ENCODE measurements at places on chromosomes 3 and 15.

GRCh38 chr3:143567823-143568222 is 280.4 kb downstream of the SLC9A9 start:
- no peak for DNase-seq

- no peak for DNase-seq
These were observed 67.0 kb upstream of the SAMMSON start for GRCh38 chr3:69932501-69932900.

DNA sequence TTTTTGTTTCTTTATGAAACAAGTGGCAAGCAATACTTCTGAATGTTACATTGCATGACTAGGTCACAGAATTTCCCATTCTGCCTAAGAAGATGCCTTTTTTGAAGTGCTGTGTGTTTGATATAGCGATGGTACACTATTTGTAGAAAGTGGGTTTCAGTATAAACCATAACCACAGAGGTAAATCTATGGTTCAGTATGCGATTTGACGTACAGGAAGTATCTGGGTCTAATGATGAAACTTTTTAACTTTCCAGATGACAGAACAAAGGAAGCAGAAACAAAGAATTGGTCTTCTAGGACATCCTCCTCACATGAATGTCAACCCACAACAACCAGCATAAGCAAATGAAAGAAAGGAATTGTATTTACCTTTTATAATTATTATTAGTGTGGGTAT is 133.4 kb upstream of the BHLHE40 start:
- DNase-seq = no peak

DNA sequence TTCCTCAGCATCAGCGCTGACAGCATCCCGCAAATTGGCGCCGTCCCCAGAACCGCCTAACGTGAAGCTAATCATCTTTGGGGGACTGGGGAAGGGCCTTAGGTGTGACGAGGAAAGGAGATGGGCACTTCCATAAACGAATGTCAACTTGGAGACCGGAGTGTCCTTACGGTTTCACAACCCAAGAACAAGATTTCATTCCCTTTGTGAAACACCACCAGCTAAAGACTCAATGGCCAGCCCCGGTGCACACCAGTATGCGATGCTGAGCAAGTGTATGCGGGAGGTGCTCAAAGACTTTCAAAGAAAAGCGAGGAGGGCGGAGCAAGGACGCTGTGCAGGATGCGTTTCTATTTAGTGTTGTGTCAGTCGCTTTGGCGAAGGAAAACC is 759 bp upstream of the TTBK2 start:
- DNase-seq = no peak

GRCh38 chr3:57160765-57161538 is 4.2 kb downstream of the IL17RD start:
- no peak for DNase-seq

GRCh38 chr3:197302696-197303341 is 4.4 kb upstream of the DLG1 start:
- no peak for DNase-seq

DNA sequence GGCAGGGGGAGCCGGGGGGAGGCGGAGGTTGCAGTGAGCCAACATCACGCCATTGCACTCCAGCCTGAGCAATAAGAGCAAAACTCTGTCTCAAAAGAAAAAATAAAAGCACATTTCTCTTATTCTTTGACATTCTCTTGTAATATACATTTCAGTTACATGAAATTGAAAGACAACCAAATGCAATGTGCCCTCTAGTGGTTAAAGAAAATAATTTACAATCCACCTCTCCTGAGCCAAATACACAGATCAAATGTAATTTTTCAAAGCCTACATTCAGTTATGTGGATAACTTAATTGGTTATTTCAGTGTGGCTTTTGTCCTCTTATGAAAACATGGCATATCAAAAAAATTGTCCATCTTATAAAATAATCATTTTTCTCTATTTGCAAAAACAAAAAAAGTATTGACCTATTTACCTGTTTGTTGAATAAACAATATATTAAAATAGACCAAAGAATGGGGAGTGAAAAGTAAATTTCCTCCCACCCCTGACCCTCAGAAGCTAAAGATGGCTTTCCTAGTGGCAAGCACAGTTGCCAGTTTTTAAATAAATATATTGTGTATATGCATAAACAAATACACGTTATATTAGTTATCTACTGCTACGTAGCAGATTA is 14.2 kb upstream of the U2SURP start:
- no peak for DNase-seq

DNA sequence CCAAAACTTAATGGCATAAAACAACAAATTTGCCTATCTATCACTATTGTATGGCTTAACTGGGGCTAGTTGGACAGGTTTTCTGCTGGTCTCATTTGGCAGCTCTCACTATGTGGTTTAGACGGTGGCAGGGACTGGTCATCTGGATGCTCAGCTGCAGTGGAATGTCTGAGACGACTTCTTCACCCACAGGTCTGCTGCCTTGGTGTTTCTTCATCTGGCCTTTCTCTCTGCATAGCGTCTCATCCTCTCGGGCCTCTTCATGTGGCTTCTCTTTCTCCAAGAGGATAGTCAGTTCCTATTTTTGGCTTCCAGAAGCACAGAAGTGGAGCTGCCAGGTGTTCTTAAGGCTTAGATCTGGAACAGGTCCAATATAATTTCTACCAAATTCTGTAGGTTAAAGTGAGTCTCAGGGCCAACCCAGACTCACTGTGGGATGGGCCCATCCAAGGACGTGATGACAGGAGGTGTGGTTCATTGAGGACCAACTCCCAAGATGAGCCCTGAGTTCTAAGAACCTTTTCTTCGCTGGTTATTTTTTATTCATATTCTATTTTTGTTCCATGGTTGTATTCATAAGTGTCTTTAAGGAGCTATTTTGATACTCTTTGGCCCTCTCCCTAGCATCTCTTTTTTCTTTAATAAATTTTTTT is 18.6 kb downstream of the UBE2Q2 start:
- no peak for DNase-seq

DNA sequence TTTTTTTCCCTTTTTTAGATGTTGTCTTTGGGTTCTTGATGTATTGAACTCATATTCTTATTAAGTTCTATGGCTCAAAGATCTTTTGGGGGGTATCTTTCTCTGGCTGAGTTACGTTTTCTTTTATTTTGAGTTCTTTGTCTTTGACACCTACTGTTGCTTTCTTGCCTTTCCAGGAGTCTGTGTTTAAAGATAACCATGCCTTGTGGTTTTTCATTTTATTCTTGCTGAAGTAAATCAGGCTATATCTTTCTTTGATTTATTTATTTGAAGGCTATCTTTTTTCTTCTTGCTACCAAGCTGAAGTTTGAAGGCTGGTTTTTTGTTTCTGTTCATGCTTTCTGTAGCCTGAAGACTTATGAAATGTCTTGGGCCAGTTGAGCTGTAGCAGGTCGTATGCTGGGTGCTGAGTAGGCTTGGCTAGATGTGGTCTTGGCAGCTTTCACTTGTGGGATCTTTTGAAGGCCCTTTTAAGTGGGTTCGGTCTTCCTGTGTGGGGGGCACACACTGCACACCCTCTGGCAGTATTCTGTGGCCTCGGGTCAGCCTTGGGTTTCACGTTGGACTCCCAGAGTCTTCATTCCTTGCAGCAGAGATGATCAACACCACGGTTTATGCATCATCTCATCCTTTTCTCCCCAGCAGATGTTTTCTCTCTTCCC is 17.5 kb downstream of the SLCO3A1 start:
- no peak for DNase-seq

DNA sequence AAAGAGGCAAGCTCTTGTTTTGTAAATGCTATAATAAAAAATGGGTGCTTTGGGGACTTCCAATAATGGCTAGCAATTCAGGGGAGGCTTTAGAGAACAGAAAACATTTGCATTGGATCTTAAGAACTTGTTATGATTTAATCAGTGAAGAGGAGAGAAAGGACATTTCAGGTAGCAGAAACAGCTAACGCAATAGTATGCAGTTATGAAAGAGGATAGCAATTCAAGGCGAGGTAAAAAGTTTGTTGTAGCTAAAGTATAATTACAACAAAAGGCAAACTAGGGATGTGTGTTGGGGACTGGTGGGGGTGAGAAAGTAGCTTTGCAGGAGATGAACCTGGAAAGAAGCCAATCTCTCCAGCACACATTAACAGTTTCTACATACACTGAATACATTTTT is 558.7 kb upstream of the SEMA6D start:
- DNase-seq = no peak

GRCh38 chr3:31765871-31766270 is 215.2 kb downstream of the OSBPL10 start:
- no peak for DNase-seq

DNA sequence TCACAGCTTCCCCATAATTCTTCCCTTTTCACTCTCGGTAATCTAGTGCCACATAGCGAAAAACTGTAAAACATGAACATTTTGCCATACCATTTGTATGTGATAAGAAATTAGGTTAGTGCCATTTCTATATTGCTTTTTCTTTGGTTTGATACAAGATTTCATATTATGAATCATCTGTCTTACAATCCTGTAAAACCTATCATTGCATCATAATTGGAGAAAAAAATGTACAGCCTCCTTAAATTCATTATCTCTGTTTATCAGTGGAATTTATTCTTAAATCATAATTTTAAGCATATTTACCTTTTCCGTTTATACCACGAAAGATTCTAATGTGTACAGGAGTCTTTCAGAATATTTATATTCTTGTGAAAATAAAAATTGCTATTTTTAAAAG is 23.8 kb downstream of the SEC62 start:
- no peak for DNase-seq

- DNase-seq = no peak
These were observed 111.7 kb downstream of the NUP210 start for GRCh38 chr3:13308380-13308801.

DNA sequence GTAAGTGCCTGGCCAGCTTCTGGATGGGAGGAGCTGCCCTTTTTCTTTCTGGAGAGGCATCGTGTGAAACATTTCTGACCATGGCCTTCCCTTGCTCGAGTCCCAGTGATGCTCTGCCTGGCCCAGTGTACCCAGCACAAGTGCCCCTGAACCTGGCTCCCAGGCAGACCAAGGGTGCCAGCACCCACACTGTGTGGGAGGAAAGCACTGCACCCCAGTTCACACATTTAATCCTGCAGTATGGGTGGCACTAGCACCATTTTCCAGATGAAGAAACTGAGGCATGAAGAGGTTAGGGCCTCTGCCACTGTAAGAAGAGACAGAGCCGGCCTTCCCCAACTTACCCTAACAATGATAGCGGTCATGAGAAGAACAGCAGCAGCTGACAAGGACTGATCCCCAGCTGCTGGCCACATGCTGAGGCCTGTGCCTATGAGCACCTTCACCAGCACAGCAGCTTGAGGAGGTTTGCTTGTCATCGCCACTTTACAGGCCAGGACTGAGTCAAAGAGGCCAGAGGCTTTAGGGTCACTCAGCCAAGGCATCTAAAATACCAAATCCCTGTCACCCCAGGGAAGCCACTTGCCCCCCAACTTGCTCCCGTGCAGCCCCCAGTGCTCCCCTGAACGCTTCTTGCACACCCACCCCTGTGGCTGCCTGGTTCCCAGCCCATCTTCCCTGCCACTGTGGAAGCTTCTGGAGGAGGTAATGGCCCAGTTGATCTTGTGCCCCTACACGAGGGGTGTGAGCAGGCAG is 15.0 kb downstream of the PRR23E start:
- DNase-seq = no peak

DNA sequence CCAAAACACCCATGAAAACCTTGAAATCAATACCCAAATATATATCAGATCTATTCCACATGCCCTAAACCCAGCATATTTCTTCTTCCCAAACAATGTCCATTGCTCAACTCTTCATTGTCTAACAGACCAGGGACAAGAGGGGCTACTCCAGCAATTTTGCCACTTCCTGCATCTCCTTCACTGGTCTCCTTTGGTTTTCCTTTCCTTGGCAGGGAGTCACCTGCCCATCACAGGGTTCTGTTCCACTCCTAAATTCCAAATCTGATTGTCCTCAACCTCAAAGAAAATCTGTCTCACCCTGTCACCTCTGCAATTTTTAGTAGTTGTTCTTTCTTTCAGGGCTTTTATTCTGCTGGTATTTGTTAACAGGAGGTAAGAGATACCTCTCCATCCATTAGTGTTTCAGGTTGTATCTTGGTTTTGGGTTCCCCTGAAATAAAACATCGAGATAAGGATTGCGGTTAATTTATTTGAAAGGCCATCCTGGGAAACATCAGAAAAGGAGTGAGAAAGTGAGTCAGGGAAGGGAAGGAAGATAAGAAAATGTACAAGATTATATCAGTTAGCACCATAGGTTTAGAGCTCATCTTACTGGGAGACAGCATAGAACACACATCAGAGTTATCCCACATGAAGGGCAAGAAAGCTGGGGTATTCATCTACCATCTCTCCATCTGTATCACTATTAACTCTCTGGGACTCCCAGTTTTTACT is 13.6 kb downstream of the ZBED2 start:
- DNase-seq = no peak

- no peak for DNase-seq
These were observed 318.9 kb upstream of the DPPA4 start for GRCh38 chr3:109656225-109656624.

DNA sequence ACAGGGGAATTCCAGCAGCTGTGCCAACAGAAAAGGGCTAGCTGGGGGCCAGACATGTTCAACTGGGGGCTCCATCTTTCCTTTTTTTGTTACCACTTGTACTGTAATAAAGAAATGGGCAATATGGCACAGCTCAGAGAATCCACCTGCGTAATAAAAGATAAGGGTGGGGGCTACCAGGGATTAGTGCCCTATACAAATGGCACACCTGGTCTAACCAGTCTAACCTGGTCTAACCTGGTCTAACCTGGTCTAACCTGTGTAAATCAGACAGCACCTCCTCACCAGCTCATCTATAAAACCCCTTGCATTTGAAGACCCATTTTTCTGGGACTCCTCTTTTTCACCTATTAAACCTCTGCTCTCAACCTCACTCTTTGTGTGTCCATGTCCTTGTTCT is 26.2 kb upstream of the CLDN16 start:
- no peak for DNase-seq

DNA sequence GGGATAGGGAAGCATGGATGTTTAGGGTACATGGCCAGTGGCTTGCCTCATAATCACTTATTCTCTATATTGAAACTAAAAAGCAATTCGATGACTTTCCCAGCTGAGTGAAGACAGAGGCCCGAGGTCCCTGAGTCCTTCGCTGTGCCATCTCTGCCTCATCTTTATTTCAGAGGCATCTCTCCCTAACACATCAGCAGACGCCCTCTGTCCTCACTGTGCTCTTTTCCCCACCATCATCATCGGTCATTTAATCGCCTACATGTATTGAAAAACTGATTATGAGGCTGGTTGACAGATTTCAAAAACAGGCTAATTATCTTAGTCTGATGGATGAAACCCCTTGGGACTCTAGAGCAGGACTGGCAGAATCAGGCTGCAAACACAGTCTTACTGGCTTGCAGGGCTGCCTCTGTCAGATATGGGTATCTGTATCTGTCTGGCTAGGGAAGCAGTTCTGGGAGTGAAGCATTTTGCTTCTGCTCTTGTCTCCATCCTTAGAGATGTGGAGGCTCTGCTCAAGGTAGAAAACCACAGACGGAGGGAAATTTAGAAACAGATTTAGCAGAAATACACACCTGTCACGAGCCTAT is 291.0 kb upstream of the CHRM5 start:
- DNase-seq = no peak

All from stimulated activated CD8-positive, alpha-beta memory T cell treated with anti-CD3 and anti-CD28 coated beads, Interleukin-2, amount 100 ng/mL, for 48 hours (primary cell).